ENCODE measurements at places on chromosomes 13 and 19.
A peak's percentile ranks its signal among the peaks of the same experiment; 100 is the strongest.

GRCh38 chr13:27672025-27672424 is 50.3 kb downstream of the POLR1D start:
- no peak for DNase-seq

DNA sequence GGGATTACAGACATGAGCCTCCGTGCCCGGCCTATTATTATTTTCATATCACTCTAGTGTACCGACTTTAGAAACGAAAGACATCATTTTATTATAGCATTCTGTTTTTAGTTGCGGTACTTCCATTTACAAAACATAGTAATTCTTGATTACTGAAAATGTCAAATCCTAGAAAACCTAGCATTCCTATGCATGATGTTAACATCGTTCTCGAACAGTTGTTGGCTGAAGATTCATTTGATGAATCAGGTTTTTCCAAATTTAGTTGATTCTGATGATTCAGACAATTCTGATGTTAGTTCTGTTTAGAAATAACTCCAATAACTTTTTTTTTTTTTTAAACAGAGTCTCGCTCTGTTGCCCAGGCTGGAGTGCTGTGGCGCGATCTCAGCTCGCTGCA is 11.5 kb upstream of the MTRF1 start:
- no peak for DNase-seq

- no peak for DNase-seq
Measured at GRCh38 chr19:47283405-47284059, 8.8 kb downstream of the INAFM1 start.

- DNase-seq = no peak
Measured at GRCh38 chr19:55766466-55766865, 2.5 kb upstream of the RFPL4AL1 start.

DNA sequence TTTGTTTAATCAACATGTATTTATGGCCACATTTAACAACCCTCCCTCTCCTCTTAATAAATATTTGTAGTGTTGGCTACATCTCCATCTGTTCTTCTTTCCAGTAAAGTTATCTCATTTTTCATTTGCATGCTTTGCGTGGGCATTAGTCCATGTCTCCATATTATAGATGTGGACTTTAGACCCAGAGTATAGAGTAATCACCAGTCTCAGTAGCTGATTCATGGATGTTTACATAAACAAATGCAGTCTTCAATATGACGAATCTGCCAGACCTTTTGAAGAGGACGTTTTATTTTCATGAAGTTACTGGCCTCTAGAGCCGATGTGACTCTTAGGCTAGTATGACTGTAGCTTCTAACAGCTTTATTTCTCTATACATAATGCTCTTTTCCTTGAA is 1546.2 kb downstream of the OLFM4 start:
- DNase-seq = no peak

DNA sequence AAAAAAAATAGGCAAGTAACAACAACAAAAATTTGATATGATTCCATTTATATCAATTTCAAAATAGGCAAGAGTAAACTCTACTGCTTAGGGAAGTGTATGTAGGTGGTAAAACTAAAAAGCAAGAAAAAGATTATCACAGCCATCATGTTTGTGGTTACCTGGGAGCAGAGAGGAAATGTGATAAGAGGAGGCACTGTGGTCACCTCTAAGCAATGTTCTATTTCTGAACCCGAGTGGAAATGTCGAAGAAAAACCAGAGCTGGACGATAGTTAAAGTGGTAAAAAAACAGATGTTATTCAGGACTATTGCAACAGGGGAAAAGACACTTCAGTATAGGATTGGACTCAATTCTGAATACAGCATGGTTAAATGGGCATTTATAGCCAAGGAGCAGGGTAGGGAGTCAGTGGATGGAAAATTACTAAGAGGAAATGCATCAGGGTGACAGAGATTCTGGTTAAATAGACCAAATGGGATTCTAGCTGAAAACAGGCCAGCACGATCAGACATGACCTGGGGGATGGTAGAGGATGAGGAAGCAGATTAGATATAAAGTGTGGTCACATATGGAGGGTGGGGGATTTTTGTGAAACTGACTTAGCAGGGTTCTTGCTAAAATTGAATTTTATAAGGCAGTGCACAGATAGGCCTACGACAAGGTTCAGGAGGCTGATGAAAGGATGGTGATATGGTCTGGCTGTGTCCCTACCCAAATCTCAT is 6.0 kb upstream of the TEX30 start:
- DNase-seq = no peak

DNA sequence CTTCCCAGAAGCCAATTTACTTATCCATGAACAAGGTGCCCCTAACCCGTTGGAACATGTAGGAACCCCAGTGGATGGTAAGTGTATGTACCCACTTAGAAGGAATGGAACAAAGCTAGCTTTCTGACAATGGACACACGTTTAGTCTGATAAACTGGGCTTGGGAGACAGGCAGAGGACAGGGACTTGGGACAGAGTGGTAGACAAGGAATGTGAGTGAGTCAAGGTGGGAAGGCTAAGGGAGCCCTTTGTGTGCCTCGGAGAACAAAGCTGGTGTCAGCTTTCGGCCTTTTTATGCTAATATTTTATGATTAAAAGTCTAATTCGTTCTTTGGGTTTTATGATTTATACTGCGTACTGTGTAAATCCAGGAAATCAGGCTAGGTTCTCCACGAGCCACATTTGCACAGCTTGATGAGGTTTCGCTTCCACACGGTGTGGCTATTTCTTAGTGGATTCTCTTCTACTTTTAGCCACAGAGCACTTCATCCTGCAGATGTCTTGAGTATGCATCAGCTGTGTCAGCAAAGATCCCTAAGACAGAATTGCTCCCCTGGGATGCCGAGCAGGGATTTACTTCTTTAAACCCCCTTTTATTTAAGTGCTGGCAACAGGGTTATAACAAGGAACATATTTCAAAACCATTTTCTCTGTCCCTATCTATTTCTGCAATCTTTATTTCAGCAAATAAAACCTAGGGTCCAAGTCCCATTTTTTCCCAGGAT is 258.5 kb downstream of the DLEU7 start:
- no peak for DNase-seq

- no peak for DNase-seq
Measured at GRCh38 chr13:60679131-60679530, 282.1 kb downstream of the TDRD3 start.

- peak; percentile 44 for DNase-seq
Measured at GRCh38 chr13:104984296-104984818, 1551.1 kb downstream of the EFNB2 start.

DNA sequence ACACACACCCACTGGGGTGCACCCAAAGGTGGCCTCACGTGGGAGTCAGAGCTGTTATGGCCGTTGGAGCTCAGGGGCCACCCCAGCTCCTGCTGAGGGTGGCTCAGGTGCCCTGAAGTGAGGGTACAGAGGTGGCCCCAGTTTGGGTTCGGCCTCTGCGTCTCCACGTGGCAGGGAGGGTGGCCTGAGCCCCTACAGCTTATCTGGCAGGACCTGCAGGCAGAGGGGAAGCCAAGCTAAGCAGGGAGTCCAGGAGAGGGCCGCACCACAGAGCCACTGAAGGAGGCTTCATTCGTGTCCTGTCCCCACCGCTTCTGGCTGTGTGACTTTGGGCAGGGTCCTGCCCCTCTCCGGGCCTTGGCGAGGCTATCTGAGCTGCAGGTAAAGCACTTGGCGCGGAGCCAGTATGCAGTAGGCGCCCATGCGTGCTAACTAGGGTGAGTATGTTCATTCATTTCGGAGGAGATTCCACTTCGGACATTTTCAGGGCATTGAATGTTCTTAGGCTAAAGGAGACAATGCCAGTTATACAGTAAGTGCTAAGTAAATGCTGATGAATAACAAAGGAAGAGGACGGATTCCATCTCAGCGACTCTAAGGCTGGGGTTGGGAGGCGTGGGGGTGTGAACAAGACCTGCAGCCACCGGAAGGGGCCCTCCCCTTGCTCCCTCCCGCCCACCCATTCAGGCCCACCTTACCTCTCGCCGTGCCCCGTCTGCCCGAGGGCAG is 4.9 kb downstream of the REX1BD start:
- DNase-seq = no peak

GRCh38 chr19:38849147-38849859 is 483 bp downstream of the HNRNPL start:
- DNase-seq = peak; percentile 89

DNA sequence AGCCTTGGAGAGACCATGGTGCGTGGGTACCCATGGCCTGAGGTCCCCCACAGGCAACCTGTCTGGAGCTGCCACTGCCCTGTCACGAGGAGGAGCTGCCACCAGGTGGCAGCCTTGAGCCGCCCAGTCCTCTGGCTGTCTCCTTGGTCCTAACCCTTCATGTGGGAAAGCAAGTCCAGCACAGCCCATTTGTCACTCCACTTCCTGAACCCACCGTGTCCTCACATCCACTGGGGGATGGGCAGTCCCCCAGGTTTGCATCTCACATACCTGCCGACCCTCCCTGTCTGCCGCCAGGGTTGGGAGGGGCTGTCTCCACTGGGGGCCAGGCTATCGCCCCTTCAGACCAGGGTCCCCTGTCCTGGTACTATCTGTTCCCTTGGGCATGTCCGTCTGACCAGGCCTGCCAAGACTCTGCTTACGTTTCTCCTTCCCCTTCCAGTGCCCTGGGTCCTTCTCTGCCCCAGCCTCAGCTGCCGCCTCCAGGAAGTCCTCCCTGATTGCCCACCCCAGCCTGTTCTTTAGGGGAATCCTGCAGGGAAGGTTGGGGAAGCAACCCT is 4.5 kb downstream of the FAM174C start:
- DNase-seq = peak; percentile 89

GRCh38 chr13:58495668-58496067 is 864.1 kb downstream of the PCDH17 start:
- DNase-seq = no peak

DNA sequence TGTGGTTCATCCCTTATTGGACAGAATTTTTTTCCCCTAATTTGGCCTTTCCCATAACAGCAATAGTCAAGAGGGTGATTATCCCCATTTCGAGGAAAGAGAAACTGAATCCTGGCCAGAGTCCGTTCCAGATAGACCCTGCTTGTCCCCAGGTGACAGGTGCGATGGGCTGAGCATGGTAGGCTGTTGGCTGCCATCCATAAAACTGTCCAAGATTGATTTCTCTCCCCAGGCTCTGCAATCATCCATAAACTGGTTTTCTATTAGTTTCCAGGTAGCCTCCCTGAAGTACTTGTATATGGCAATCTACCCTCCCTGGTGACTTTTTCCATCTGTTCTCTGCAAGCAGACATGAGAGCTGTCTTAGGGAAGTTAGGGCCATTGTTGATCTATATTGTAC is 25.4 kb downstream of the SERP2 start:
- no peak for DNase-seq

GRCh38 chr13:74641586-74641985 is 507.4 kb upstream of the KLF12 start:
- no peak for DNase-seq

GRCh38 chr19:36572593-36573019 is 486 bp downstream of the ZNF529 start:
- DNase-seq = no peak

- peak; percentile 23 for DNase-seq
Measured at GRCh38 chr19:12733369-12734214, 892 bp downstream of the TRIR start.

- no peak for DNase-seq
Measured at GRCh38 chr13:36369268-36370107, 23.3 kb upstream of the SPART start.

GRCh38 chr13:72109863-72110262 is 242.9 kb upstream of the DACH1 start:
- DNase-seq = no peak

DNA sequence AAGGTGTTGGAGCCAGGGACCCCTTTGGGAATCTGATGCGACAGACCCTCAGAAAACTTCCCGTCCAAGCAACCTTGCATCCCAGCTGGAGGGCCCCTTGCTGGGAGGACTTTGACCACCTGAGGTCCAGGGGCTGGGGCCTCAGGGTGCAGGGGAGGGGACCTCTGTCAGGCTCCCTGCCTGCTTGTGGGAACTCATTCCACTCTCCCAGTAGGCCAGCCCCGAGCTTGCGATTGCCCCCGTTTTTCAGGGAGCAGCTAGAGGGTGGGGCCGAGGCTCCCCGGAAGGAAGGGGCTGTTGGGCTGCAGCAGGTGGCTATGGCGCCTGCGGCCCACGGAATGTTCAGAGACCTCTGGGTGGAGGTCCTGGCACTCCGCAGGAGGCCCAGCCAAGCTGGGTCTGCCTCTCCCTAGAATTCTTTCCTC is 2.8 kb downstream of the GNA11 start:
- DNase-seq = no peak

DNA sequence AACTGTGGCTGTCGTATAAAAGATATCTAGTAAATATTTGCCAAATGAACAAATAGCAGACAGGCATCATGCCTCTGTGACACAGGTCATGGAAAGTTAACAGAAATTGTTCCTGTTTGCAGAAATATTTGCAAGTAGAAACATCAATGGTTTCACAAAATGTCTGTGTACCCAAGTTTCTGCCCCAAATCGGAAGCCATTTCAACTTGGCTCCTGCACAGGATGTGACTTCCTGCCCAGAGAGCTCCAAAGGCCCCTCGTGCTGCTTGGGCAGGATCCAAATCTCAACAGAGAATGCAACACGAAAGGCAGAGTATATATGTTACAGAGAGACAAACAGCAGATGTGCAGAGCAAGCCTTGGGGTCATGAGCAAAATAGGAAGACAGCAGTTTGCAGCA is 95.5 kb upstream of the SERP2 start:
- DNase-seq = no peak

DNA sequence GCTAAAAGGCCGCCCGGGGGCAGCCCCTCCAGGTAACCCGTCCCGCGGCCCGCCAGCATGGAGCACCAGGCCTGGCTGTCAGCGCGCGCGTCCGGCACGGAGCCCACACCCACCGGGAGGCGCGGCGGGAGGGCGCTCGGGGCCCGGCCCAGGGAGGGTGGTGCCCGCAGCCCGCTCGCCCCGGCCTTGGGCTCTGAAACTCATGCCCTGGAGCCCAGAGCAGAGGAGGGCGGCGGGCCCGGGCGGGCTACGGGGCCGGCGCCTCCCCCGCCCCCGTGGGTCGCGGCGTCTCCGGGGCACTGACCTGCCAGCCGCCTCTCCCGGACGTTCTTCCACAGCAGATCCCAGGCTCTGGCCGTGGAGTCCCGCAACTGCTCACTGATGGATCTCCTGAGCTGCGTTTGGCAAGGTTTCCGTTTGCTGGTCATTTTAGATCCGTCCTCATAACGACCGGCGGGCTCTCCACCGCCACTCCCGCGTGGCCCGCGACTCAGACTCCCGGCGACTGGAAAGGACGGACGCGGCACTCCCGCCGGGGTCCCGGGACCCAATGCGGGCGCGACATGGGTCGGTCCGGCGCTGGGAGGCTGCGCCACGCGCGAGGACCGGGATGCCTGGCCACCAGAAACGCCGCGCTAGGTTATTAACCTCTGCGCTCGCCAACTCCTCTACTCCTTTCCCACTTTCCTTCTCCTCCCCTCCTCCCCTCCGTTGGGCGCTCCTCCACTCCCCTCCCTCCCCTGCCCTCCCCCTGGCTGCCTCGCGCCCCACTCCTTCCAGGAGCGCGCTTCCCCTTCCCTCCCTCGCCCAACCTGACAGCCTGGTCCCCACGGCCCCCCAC is 64.7 kb upstream of the STARD13 start:
- peak; percentile 52 for DNase-seq

- no peak for DNase-seq
Measured at GRCh38 chr19:42370626-42371175, 19.4 kb downstream of the CNFN start.

DNA sequence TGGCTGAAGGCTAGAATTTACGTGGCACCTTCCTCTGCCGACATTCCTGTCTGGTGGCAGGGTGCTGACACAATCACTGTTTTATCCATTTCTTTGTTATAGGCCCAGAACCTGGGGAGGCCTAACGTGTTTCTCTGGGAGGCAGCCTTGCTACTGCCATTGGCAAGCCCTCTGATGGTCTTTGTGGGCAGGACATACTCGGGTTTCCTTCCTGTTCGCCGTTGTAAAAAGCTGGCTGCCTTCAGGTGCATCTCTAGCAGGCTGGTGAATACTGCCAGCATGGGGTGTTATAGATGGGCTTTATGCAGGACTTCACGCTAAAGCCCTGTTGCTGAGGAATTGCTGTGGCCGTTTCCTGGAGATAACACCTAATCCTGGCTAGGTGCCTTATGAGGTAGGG is 28.1 kb downstream of the B3GLCT start:
- no peak for DNase-seq

Measured in Ammon's horn (tissue), 1 donor.